Right lung (tissue), 10 donors: ENCODE measurements at places on chromosomes 5 and 9. TPM values are rescaled to one million over a fixed set of nuclear protein-coding genes. Genes with fewer than 3 reads are reported as not detected.

DNA sequence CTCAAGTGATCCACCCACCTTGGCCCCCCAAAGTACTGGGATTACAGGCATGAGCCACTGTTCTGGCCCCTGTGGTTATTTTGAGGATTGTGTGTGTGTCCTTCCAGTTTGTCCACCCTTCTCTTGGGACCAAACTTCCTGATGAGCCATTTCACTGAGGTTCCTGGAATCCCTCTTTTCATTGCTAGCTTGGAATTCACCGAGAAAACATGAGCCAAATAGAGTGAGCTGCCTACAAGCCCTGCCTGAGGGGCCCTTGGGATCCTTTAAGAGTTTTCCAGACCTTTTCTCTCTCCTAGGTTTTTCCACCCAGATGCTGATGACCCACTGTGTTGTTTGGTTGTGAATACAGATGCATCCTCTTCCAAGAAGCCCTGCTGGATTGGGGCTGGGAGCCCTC, 13.2 kb upstream of the KIF12 start:
- no peak for DNase-seq

GRCh38 chr9:71921190-71921814, 9.9 kb downstream of the C9orf85 start:
- DNase-seq: no peak

The NOXA1 gene
- polyA plus RNA-seq: 8.4 TPM

The OMD gene
- 1.4 TPM for polyA plus RNA-seq

GRCh38 chr5:173765029-173765644, 123.0 kb upstream of the CPEB4 start:
- DNase-seq: no peak

DNA sequence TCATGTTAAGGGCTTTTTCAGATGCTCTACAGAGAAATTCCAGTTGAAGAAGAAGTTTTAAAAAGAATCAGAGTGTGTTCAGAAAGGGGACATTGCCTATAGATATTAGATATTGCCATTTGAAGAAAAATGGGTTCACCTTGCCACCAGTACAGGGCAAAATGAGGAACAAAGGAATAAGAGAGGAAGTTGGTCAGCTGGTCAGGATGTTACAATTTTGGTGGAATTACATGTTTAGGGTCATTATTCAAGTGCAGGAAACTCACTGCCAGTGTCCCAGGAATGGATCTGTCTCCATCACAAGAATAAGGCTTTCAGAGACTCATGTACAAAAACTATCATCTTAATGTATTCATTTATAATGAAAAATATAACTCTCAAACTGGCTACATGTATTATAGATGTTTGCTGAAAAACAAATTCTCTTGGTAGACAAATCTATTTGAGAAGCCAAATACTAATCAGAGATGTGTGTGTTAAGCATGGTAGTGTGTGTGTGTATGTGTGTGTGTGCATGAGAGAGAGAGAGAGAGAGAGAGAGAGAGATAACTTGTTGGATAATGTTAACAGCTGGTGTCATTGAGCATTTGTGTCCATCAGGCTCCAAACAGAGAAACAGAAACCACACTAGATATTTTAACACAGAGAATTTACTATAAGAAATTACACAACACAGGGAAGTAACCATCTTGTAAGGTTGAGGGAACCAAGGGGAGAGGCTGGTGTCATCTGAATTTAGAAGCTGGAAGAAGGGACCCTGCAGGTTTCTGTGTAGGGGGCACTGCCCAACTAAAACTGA, 5.0 kb upstream of the C1QTNF3 start:
- no peak for DNase-seq

The LRRC19 gene
- 0.24 TPM for polyA plus RNA-seq

GRCh38 chr9:33638391-33638915, 114.4 kb downstream of the ANKRD18B start:
- no peak for DNase-seq

The ZNF462 gene
- polyA plus RNA-seq: 28.7 TPM

The CDX1 gene
- 0.66 TPM for polyA plus RNA-seq

- no peak for DNase-seq
Measured at GRCh38 chr9:91655215-91655614, 231.6 kb upstream of the NFIL3 start.

The MOB3B gene
- polyA plus RNA-seq: 13.2 TPM

DNA sequence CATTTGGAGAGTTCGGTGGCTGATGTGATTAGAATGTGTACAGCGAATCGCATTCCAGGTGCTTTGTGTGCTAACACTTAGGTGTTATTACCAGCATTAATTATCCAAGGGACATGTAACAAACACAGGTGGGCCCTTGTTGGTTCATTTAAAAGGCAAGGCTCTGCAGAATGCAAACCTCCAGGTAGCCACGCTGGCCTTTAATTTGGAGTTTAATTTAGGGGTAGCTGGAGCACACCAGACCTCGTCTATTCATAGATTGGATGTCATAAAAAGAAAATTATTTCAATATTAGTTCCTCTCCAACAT, 191.1 kb downstream of the MAT2B start:
- no peak for DNase-seq

The LCN1 gene
- not detected for polyA plus RNA-seq

The ISCA1 gene
- 50.9 TPM for polyA plus RNA-seq

DNA sequence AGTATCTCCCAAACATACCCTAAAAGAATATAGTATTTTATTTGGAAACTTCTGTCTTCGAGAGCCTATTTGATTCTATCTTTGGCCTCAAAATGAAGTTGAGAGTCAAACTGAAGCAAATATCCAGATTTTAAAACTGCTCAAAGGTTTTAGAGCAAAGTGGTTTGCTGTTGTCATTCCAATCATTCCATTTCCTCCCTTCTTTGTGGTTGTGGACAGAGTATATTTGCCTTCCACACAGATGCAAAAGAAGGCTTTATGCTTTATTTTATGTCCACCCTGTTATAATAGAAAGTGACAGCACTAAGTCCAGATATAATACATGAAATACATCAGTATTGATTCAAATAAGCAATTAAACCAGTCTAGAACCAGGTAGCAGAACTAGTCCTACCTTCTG, 12.4 kb downstream of the GZMK start:
- no peak for DNase-seq

The CNTNAP3 gene
- 3.6 TPM for polyA plus RNA-seq

The SPAAR gene
- 4.2 TPM for polyA plus RNA-seq

DNA sequence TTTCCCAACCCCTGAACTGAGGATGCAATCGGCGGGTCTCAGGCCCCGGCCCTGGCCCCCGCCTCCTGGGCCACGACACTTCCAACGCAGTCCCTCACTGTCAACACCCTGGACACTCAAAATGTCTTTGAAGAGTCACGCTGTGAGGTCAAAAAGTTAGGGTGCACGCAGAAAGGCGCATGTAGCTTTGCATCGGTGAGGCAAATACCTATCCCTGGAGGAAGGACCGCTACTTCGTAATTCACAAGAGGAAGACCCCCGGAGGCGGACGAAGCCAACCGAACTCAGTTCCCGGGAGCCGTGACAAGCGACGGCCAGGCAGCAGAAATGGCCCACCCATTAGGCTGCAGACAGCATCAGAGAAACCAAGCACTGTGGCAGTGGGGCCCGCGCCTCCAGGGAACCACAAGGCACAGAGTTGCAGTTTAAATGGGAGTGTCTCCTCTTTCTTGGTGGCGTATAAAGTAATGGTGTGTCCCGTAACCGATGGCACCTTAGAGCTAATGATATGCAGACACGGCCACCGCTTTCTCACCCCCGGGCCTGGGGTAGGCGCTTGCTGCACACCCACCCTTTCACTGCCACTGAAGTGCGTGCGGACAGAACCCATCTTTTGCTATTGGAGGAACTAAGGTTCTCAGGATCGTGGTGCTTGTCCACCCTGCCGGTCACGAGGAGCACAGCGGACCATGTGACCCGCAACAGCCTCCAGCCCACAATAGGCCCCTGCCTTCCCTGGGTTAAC, 9.0 kb downstream of the ADAMTS2 start:
- DNase-seq: no peak

DNA sequence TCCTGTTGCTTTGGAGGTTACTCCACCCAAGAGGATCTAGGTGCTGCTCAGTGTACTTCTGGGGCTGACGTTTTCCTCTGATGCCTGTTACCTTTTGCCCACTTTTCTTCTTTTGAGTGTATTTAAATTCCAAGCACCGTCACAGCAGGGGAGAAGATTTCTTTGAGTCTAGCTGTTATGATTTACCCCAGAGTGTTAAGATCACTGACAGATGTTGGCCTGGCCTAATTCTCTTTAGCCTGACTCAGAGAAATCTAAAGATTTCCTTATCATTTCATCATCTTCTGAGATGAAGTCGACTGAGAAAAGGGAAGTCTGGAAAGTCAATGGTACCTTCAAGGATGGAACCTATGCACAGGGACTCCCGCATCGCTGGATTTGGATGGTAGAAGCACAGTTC, 191.5 kb downstream of the FBXL7 start:
- DNase-seq: no peak

DNA sequence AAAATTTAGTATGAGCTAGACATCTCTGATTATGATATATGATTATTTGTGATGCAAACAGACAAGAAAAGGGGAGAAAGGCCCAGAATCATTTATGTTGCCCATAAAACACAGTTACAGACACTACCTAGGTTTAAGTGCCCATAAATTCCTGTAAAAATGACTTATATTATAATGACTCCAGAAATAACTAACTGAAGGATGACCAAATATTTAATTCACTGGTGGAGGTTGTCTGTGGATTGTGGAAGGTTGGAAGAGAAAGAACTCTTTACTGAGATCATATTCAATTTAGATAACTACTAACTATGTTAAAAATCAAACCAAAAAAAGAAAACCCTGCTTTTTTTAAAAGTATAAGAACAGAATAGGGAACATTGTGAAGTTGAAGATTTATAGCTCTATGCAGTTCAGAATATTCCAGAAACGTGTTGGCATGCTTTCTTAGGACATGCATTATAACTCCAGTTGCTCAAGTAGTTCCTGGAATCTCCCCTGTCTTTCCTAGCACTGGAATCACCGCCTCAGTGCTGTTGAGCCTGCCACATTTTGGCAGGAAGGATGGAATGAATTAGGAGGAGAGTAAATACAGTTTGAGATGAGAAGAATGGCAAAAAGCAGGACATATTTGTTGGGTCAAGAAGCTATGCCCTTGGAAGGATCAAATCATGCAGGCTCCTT, 72.0 kb upstream of the PAPPA start:
- no peak for DNase-seq

- no peak for DNase-seq
Measured at GRCh38 chr9:138061631-138062030, 184.0 kb downstream of the CACNA1B start.

DNA sequence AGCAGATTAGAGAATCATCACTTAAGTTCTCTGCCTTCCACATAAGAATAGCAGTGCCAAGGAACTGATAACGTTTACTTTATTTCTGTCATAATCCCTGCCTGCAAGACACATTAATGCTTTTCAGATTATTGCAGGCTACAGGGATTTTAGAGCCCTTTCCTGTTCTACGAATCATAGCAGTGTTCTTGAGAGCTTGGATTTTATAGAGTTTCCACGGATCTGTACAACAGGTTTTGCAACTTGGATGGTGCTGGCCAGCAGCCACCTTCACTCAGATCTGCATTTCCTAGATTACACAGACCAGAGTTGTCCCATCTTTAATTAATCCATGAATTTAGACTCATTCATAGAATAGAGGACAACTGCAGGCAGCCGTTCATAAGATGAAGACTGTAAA, 38.1 kb downstream of the SLC12A2 start:
- DNase-seq: peak; percentile 33

DNA sequence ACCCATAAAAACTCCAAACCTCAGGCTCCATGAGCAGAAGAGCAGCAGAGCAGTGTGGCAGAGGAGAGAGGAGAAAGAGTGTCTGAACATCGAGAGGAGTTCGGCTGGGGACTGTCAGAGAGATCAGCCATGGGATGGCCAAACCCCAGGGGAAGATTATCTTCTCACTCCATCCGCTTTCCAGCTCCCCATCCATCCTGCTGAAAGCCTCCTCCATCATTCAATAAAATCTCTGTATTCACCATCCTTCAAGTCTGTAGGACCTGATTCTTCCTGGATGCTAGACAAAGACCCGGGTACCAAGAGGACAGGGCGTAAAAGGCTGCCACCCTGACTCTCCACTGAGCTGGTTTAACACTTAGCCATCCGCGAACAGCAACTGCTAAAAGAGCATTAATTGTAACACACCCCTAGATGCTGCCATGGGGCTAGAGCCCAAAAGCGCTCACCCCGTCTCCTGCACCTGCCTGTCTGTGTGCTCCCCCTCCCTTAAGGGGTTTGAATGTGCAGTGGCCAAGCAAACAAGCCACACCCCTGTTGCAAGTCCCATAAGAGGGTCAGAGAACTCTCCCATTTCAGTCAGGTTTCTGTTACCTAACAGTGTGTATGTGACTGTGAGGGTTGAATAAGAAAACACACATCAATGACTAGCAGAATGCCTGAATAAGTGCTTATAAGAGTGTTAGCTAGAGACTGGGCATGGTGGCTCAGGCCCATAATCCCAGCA, 13.9 kb upstream of the SELENOP start:
- DNase-seq: no peak

DNA sequence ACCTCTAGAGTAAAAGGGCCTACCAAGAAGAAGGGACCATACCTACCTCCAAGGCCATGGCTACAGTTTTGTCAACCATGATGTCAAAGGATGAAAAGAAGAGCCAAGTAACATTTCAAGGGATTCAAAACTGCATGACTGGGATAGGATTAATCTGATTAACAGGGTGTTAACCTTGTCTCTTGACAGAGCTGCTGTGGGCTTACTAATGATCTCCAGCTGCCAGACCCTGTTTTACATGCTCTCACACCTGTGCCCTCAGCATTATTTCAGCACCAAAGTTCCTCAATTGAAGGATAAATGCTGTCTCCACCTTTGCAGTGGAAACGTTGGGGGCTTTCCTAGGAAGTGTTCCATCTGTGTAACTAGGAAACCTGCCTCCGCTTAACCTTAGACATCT, 78.3 kb downstream of the DMAC1 start:
- DNase-seq: no peak

GRCh38 chr9:117412841-117413240, 2.0 kb downstream of the ASTN2 start:
- no peak for DNase-seq

DNA sequence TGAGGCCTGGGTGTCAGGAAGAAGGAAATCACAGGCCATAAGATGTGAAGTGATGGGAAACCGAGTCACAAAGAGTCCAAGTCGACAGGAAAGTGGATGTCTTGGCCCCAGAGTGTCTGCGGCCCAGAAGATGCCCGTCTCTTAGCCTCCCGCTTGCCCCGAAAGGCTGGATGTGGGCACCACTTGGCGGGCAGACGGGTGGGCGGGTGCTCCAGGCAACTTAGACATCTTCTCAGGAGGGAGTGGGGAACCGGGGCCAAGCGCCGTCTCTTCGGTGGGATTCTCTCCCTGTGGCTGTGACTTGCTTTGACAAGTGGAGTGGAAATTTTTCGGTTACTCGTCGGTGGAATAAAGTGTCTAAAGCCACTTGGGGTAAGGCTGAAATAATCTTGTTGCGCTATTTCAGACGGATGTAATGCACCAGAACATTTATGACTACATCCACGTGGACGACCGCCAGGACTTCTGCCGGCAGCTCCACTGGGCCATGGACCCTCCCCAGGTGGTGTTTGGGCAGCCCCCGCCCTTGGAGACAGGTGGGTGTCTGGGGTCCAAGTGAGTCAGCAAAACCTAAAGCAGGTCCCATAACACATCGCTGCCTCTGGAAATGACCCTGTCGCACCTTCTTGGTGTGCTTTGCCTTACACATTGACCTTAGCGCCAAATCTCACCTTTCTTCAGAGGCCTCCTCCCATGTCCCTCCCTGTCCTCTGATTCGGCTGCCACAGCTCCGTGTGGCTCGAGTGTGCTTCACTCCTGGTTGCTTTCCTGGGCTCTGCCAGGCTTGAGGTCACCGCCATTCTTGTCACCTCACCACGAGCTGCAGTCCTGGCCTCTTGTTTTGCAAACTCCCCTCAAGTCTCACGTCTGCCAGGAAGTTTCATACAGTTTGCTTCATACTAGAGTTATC, 20.4 kb upstream of the EXOC3 start:
- no peak for DNase-seq
